ENCODE measurements at places on chromosomes 7 and 10.

GRCh38 chr10:128825626-128826025 lies 641.4 kb upstream of the MGMT start:
- DNase-seq: no peak

- DNase-seq: no peak
Measured at GRCh38 chr7:28266402-28266801, 85.8 kb upstream of the JAZF1 start.

DNA sequence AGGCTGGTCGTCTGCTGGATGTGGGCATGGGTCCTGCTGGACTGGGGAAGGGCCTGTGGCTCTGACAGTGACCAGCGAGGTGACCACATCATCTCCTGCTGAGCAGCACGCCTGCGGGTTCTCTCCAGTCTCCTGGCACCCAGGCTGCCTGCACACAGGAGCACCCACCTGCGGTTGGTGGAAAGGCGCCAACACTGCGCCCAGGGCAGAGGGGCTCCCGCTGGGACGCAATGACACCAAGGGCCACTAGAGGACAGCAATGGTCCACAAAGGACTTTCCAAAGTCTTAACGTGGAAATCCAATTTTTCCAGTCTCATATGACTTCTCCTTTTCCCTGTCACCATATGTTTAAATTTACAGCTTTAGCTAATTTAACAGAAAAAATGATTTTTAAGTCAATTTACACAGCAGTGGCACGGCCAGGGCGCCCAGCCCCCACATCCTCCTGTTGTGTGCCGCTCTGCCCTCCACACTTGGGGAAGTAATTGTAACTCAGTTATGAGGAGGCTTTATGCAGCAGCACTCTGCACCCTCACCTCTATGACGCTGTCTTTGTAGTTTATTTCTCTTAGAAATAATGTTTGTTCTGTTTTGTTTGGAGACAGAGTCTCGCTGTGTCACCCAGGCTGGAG lies 38.1 kb downstream of the CFAP46 start:
- DNase-seq: peak; percentile 26

- no peak for DNase-seq
Measured at GRCh38 chr7:80612880-80613279, 25.6 kb upstream of the CD36 start.

DNA sequence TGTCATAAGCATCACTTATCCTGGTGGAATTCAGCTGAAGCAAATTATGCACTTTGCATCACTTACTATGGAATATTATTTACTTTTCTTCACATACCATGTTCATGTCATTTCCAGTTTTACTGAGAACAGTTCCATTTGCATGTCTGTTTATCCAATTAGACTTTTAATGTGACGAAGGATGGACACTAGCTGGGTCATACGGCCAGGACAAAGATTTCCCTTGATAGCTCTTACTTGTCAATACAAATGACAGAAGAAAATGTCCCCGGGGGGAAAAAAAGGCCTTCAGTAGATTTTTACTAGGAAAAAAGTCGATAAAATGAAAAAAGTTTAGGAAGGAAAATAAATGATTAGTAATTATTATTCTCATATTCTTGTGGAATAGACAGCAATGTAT lies 106.6 kb downstream of the RAPGEF5 start:
- DNase-seq: no peak

- no peak for DNase-seq
Measured at GRCh38 chr10:31467791-31468535, 148.9 kb downstream of the ZEB1 start.

GRCh38 chr10:106930751-106931150 lies 233.8 kb downstream of the SORCS1 start:
- no peak for DNase-seq
